Liver (tissue), 10 donors: ENCODE measurements at places on chromosomes 6 and 20. TPM values are rescaled to one million over a fixed set of nuclear protein-coding genes. Genes with fewer than 3 reads are reported as not detected.

CLPSL1 gene
- not detected for total RNA-seq

GRCh38 chr6:124282541-124282940 is 478.9 kb downstream of the NKAIN2 start:
- H3K36me3 ChIP-seq: no peaks in the 10 kb centered on the region
- H3K4me3 ChIP-seq: no peak overlapping the region
- H3K4me1 ChIP-seq: no peaks in the 10 kb centered on the region
- H3K27me3 ChIP-seq: no peaks in the 10 kb centered on the region

- H3K36me3 ChIP-seq: no peaks in the 10 kb centered on the region
- H3K4me1 ChIP-seq: no peaks in the 10 kb centered on the region
- H3K27me3 ChIP-seq: no peaks in the 10 kb centered on the region
Measured at GRCh38 chr6:145669627-145670034, 65.7 kb downstream of the EPM2A start.

DNA sequence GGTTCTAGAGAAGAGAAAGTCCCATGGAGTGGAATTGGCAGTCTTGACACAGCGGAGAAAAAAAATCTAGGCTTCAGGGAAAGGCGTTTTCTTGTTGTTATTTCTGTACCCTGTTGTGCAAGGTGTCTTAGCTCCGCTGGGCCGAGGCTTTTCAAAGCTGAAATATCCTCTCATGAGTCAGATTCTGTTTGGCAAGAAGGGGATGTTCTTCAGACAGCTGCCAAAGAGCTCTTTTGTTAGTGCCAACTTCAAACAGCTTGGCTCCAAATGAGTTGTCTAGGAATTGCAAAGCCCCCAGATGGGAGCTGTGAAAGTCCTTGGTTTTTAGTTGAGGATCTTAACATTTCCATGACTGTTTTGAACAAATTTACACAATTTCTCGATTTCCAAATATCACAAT is 45.6 kb downstream of the LRRN4 start:
- H3K27ac ChIP-seq: peak overlapping the region; percentile 84
- H3K27me3 ChIP-seq: no peaks in the 10 kb centered on the region
- DNase-seq: no peak
- H3K36me3 ChIP-seq: peaks cover 6% of the 10 kb centered on the region
- H3K4me1 ChIP-seq: peaks cover 43% of the 10 kb centered on the region
- peak overlapping the region; percentile 95 for H3K4me3 ChIP-seq

DNA sequence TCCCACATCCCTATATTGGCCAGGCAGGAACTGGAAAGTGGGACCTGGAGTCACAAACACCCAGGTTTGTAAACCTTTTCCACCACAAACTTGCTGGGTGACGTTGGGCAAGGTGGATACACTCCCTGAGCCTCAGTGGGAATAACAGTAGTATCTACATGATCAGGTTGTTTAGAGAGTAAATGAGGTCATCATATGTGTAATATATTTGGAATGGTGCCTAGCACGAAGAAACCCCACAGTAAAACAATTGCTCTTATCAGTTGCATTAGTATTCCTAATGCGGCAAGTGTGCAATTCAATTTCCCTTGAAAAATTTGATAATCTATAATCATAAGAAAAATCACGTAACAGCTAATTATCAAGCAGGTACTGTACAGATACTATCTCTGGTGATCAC is 51.9 kb downstream of the HIVEP2 start:
- H3K27me3 ChIP-seq: no peaks in the 10 kb centered on the region
- no peaks in the 10 kb centered on the region for H3K36me3 ChIP-seq
- H3K27ac ChIP-seq: no peak overlapping the region
- DNase-seq: no peak
- H3K4me3 ChIP-seq: no peak overlapping the region
- H3K4me1 ChIP-seq: no peaks in the 10 kb centered on the region

DNA sequence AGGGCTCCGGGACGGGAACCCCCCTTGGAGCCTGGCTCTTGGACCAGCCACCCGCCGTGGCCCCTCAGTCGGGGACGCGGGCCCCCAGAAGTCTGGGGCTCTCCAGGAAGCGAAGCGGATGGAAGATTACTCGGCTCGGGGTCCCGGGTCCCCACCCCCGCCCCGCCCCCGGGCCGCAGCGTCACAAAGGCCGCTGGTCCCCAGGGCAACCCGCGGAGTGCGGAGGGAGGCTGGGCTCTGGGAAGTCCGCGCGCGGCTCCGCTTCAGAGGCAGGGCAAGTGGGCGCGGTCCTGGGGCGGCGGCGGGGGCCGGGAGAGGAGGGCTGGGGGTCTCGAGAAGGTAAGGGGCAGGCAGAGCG is at the start of gene FNDC11:
TSS of gene FNDC11 (plus strand) at position 227 of the 358 bp plus-strand sequence. CDS start 1,505 bp downstream, outside the sequence.
- no peak within 1 kb of the TSS for H3K4me3 ChIP-seq
- H3K4me1 ChIP-seq: no peaks in the 10 kb centered on the region
- H3K36me3 ChIP-seq: no peaks in the 10 kb centered on the region
- H3K27ac ChIP-seq: no peak within 1 kb of the TSS
